CD4-positive, alpha-beta T cell treated with Interleukin-4 for 4 hours (primary cell): ENCODE measurements at places on chromosomes 5 and 9.

GRCh38 chr9:10649076-10649475 lies 36.3 kb upstream of the PTPRD start:
- no peak for DNase-seq

DNA sequence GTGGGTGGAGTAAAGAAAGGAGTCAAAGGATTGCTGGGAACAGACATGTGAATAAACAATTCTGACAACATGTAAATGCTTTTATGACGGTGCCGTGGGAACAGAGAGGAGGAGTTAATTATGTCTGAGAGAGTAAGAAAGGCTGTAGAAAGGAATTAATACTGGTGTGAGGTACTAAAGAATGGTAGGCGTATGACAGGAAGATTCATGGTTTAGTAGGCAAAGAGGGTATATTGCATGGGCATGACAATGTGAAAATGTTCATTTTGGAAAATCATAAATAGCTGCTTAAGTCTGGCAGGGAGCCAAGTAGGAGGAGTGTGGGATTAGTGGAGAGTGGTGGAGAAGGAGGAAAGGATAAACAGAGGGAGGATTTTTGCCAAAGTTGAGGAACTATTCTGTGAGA lies 19.7 kb downstream of the NAA35 start:
- DNase-seq = no peak

- DNase-seq = no peak
Observed at GRCh38 chr5:135451581-135452320, 400 bp downstream of the TIFAB start.

DNA sequence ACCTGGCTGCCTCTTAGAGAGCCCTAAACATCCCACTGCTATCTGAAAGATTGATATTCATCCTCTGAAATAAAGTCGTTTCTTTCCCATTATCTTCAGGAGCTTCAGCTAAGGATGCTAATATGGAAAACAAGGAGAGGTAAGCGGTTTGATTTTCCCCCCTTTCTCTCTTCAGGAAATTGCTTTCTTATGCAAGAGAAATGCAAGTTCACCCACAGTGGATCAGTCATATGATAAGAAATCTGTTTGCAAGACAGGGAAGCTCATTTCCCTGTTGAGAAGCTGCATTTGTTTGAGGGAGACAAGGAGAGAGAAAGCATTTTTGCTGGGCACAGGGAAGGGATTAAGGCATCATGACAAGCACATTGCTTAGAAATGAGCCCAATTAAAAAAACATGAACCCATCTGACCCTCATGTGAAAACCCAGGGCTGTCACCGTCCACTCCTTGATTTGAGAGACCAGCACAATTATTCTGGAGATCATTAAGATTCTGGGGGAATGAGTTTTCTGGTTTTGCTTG lies 53.7 kb upstream of the BOD1 start:
- DNase-seq = no peak

- DNase-seq = no peak
Observed at GRCh38 chr5:10932426-10932825, 171.4 kb upstream of the DAP start.

DNA sequence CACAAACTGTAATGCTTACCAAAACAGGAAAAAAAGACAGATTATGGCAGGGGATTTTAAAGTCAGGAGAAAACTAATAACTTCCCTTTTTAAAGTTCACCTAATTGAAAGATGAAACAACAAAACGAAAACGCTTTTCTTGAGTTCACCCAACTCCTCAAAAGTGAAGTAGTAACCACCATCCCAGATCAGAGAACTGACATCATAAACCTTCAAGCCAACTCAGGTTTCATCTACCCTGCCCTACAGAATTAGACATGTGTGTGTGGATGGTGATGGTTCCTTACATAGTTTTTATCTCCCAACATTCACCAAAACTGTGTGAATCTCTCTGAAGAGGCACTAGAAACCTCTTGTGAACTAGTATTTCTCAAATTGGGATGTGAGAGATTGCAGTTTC lies 195.2 kb upstream of the PTGER4 start:
- no peak for DNase-seq

- DNase-seq = no peak
Observed at GRCh38 chr5:43635374-43635773, 32.4 kb downstream of the NNT start.

GRCh38 chr5:175866377-175866907 lies 4.9 kb upstream of the CPLX2 start:
- DNase-seq = no peak

- no peak for DNase-seq
Observed at GRCh38 chr9:7489036-7489435, 310.5 kb downstream of the DMAC1 start.

DNA sequence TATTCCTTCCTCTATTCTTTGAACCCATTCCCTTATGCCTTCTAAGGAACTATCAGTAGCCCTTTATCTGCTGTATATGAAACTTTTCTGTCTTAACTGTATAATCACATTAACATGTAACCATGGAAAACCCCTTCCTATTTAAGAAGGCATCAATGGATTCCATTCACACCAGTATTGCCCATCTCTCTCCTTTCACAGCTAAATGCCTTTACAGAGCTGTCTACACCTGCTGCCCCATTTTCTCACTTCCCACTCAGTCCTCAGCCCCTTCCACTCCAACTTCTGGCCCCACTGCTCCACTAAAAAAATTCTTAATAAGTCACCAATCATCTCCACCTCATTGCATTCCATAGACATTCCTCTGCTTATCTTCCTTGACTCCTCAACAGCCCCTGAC lies 50.8 kb downstream of the SEC61B start:
- no peak for DNase-seq

DNA sequence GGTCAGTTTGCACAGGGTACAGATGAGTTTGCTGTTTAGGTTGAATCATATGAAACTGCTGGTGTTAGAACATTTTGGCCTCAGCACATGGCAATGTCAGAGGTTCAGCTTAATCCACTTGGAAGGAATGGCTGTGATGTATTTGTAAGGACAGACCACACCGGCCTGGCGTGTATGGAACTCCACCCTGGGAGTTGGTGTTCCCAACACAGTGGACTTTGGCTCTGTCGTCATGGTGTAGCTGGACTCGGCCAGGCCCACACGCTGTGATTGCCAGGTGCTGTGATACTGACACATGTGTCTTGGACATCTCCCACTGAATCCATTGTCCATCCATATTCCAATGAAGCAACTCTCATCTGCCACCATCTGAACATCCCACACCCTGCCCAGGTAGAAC lies 90.3 kb downstream of the ZNF618 start:
- DNase-seq = no peak

DNA sequence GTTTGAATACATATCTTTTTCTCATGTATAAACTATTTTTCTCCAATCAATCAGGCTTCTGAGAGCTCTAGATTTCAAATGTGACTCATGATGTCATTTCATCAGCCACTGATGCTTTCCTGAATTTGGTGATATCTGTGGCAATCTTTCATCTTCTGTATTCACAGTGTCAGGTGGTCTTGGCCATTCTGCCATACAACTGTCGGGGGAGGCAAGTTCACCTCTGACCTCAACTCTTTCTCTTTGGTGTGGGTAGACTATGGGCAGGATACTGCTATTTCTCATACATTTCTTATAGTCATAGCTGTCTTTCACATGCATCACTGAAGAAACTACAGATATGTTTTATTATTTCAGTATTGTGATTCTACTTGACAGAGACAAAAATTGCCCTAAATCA lies 414.1 kb upstream of the MEF2C start:
- no peak for DNase-seq

GRCh38 chr5:169695919-169696490 lies 58.9 kb downstream of the DOCK2 start:
- no peak for DNase-seq

- DNase-seq = no peak
Observed at GRCh38 chr5:55601628-55602027, 66.9 kb upstream of the PLPP1 start.

DNA sequence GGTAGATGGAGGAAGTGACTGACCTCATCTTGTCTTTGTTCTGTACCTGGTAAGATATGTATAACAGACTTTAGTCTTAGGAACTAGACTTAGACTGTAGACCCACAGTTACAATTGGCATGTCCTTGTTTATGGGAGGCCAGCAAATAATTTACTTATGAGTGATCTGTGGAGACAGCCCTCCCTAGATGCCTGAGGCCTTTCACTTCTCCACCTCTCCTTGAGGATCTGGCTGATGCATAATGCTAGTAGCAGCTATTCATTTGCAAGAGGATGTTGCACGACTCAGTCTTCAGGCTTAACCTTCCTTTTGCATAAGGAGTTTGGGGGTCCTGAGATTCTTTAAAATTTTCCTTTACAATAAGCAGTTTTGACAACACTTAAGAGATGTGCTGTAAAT lies 100.7 kb downstream of the YTHDC2 start:
- no peak for DNase-seq

- DNase-seq = peak; percentile 44
Observed at GRCh38 chr9:135504262-135505243, 4.1 kb downstream of the MRPS2 start.

DNA sequence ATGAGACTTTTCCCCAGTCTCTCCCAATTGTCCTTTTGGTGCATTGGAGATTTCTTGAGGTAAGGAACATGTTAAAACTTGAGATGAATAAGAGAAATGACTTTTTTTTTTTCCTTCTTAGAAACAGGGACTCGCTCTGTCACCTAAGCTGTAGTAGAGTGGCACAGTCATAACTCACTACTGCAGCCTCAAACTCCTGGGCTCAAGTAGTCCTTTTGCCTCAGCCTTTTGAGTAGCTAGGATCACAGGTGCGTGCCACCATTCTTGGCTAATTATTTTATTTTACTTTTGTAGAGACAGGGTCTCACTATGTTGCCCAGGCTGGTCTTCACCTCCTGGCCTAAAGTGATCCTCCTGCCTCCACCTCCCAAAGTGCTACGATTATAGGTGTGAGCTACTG lies 25.9 kb downstream of the CDC42SE2 start:
- DNase-seq = peak; percentile 30

DNA sequence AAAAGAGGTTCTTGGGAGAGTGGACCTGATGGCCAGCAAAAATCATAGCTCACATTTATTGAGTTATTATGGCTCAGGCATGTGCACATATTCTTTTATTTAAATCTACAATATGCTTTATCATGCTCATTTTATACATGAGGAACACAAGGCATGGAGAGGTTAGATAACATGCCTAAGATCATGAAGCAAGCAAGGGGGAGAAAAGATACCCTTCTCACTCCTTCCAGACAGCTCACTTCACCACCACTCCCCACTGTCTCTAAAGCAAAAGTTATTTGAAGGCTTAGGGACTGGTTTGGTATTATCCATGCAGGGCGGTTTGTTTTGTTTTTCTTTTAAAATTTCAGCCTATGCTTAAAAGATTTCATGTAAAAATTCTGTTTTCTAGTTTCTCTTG lies 59.0 kb upstream of the PDE8B start:
- DNase-seq = no peak

DNA sequence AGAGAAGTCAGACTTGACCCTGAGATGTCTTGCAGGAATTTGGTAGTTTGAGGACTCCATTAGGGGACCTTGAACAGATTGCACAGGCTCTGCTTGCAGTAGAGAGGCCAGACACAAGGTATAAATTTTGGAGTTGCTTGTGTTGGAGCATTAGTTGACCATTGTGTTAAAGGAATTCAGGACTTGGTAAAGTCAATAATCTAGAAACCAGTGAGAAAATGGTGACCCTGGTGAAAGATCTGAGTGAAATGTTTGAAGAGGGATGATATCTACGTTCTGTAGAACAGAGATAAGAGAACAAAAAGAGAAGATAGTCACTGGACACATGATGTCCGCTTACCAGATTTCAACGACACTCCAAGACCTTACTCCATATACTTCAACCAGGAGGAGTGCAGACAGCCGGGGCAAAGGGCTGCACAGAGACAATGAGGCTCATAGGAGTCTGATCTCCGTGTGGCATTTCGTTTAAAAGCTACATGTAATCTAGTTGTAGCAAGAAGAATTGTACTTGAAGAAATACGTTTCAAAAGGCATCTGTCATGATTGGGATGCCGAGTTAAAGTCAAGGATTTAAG lies 13.2 kb downstream of the DNAJC25 start:
- DNase-seq = no peak

GRCh38 chr9:133961226-133962165 lies 30.6 kb downstream of the VAV2 start:
- no peak for DNase-seq

DNA sequence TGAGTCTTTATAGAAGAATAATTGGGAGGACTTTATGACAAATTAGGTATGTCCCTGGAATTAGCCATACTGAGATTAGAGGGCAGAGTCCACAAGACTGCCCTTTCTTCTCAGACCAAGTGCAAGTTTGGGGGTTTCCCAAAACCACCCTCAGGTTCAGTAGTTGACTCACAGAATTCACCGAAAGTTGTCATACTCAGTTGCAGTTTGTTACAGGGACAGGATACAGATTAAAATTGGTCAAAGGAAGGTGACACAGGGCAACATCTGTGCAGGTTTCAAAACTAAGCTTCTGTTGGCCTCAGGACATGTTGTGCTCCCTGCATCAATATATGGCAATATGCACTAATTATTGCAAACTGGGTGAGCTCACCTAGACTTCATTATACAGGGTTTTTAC lies 3.8 kb downstream of the RANBP17 start:
- DNase-seq = no peak

GRCh38 chr5:1032551-1033027 lies 24.0 kb downstream of the NKD2 start:
- DNase-seq = no peak

DNA sequence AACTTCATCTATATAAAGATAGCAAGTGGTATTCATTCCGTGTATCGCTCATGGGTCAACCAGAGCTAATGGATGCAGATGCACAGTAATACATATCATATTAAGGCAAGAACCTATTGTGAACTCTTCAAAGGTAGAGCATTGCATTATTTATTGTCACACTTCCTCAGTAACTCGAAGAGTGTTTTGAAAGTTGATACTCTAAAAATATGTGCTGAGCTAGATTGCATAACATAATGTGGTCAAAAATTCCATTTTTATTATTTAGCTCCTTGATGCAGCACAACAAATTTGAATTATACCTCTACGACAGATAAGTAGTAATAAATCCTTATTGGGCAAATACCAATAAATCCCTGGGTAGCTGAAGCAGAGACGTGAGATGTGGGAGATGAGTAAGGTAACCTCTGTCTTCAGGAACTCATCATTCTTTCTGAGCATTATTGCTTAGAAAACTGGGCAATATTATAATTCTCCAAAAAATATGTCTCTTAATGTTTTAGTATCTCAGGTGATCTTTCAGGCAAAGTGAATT lies 70.3 kb downstream of the CDH18 start:
- no peak for DNase-seq

- no peak for DNase-seq
Observed at GRCh38 chr5:84273517-84273883, 111.2 kb downstream of the EDIL3 start.

- no peak for DNase-seq
Observed at GRCh38 chr5:57532513-57533497, 50.2 kb upstream of the ACTBL2 start.

- no peak for DNase-seq
Observed at GRCh38 chr9:80797831-80798688, 891.3 kb downstream of the TLE1 start.

- DNase-seq = no peak
Observed at GRCh38 chr5:174053905-174054304, 8.4 kb downstream of the NSG2 start.
